Tibial nerve (tissue), 4 donors: ENCODE measurements at places on chromosomes 1 and 21. TPM values are rescaled to one million over a fixed set of nuclear protein-coding genes. Genes with fewer than 3 reads are reported as not detected.

IGSF21 gene
- total RNA-seq: 6.6 TPM

KCNT2 gene
- 9.9 TPM for total RNA-seq

MAGI3 gene
- total RNA-seq: 21.3 TPM

PLA2G5 gene
- 1.5 TPM for total RNA-seq

ORC1 gene
- total RNA-seq: 0.30 TPM

PLA2G4A gene
- total RNA-seq: 7.2 TPM

MTARC1 gene
- total RNA-seq: 81.8 TPM

WNT3A gene
- not detected for total RNA-seq

DNA sequence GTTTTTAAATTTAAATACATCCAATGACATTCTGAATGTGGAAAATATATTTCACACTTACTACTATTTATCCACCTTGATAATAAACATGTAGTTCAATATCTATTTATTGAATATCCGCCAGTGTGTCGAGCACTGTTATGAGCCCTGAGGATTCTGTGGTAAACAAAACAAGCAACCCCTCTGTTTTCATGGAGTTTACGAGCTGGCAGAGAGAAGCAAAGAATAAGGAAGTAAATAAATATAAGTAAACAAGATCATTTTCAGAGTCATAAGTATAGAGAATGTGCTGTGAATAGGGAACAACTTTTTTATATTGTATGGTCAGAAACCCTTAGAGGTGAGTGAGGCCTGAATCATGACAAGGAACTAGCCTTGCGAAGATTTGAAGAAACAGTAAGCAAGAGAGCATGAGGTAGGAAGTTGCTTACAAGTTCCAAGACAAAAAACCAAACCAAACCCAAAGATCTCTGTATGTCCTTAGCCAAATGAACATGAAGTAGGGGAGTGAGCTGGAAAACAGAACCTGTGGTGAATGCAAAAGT lies 6.4 kb upstream of the SERBP1 start:
- no peaks in the 10 kb centered on the region for H3K36me3 ChIP-seq
- H3K27ac ChIP-seq: no peak overlapping the region

DNA sequence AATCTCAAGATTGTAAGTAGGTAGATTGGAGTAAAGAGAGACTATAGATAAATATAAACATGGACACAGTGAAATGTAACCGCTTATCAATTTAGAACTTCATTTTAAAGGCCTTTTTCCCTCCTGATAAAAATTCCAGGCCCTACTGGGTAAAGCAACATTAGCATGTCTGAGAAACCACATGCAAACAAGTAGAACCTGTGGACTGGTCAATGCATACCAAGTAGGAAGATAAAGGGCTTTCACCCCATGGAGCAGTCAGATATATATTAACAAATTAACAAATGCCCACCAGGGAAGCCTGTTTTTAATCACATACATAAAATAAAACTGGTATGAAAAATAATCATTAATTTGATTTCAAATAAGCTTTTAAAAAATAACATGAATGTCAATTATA lies 8.1 kb downstream of the DPH5 start:
- no peaks in the 10 kb centered on the region for H3K4me1 ChIP-seq
- no peaks in the 10 kb centered on the region for H3K27me3 ChIP-seq
- H3K27ac ChIP-seq: no peak overlapping the region
- peaks cover 28% of the 10 kb centered on the region for H3K36me3 ChIP-seq
- no peak for DNase-seq

- H3K36me3 ChIP-seq: no peaks in the 10 kb centered on the region
- no peak overlapping the region for H3K27ac ChIP-seq
- no peak overlapping the region for H3K4me3 ChIP-seq
- H3K4me1 ChIP-seq: no peaks in the 10 kb centered on the region
- DNase-seq: no peak
- no peaks in the 10 kb centered on the region for H3K27me3 ChIP-seq
These were observed 234.5 kb upstream of the HOOK1 start for GRCh38 chr1:59580257-59580656.

DNA sequence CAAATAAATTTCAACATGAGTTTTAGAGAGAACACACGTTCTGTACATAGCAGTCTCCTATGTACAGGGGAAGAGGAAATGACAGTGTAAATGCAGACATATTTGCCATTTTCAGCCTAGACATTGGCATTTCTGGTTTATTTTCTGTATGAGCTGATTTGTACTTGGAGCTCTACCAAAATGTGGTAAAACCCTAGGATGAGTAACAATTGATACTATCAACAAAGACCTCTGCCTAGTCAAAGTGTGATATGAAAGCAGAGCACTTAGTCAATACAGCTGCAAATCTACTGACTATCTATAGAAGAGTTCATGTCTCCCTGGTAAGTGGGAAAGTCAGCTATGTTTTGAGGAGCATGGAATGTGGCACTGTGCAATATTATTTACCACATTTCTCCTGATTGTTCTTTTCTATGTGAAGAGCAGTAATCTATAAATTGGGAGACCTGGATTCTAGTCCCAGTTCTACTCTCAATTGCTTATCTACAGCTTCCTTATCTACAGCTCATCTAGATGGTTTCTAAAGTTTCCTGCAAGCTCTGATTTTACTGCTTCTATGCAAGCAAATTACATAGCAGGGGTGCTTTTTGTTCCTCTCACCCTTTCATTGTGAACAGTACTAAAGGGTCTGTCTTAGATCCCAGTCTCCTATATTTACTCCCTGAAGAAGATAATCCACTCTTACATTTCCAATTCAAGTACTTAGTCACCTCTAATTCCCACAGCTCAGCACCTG lies 334.2 kb downstream of the NTNG1 start:
- H3K27ac ChIP-seq: no peak overlapping the region
- no peaks in the 10 kb centered on the region for H3K4me1 ChIP-seq
- no peaks in the 10 kb centered on the region for H3K36me3 ChIP-seq
- no peak overlapping the region for H3K4me3 ChIP-seq

DNA sequence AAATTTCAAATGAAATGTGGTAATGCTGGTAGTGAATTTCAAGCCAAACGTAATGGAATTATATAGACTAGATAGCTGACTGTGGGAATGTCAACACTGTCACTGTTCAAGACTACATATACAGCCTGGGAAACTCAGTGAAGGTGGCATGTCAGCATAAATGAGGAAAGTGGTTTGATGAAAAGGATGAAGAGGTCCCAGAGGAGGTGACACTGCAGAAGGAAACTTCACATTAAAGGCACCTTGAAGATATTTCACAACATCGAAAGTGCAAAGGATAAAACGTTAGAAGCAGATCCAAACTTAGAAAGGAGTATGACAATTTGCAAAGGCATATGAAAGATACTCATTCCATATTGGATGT lies 25.7 kb downstream of the MAPKAPK2 start:
- H3K4me3 ChIP-seq: no peak overlapping the region
- H3K27me3 ChIP-seq: no peaks in the 10 kb centered on the region
- no peaks in the 10 kb centered on the region for H3K36me3 ChIP-seq
- DNase-seq: no peak

DNA sequence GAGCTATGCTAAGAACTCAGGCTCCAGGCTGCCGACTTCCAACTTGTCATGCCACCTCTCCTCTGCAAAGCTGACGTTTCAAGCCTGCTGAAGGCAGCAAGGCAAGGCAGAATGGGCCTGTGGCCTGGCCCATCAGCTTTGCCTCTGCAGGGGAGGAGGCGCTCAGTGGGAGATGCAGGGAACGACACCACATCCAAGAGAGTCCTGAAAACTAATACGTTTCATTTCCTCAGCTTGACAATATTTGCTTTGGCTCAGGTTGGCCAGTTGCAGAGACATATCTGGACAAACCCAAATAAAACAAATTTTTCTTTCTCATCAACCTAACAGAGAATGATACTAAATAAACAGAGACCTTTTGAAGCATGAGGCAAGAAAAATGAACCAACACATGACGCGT lies 35.3 kb downstream of the BEND5 start:
- H3K27me3 ChIP-seq: no peaks in the 10 kb centered on the region
- H3K4me1 ChIP-seq: no peaks in the 10 kb centered on the region
- peaks cover 46% of the 10 kb centered on the region for H3K36me3 ChIP-seq
- no peak overlapping the region for H3K4me3 ChIP-seq

GRCh38 chr1:164565357-164565756 lies 6.4 kb downstream of the PBX1 start:
- H3K27ac ChIP-seq: no peak overlapping the region
- peaks cover 9% of the 10 kb centered on the region for H3K4me1 ChIP-seq
- no peak overlapping the region for H3K4me3 ChIP-seq
- no peak for DNase-seq

DNA sequence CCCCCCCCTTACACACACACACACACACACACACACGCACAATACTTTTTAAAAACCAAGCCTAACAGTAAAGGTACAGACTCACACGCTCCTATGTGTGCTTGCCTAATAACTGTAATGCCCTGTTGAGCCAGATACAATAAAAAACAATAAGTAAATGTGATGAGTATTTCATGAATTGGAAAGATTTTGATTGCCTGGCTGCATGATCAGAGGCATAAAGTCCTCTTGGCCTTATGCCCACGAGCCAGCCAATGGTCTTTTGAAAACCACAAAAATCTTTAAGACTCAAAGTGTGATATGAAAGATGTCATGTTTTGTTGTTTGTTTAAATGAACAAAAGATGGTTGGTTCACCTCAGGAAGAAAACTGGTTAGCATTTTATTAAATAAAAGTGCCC lies 441.9 kb upstream of the ZRANB2 start:
- H3K27ac ChIP-seq: no peak overlapping the region
- no peaks in the 10 kb centered on the region for H3K27me3 ChIP-seq
- H3K4me3 ChIP-seq: no peak overlapping the region
- no peaks in the 10 kb centered on the region for H3K4me1 ChIP-seq
- DNase-seq: no peak
- H3K36me3 ChIP-seq: no peaks in the 10 kb centered on the region

- H3K27ac ChIP-seq: peak overlapping the region; percentile 55
- H3K4me3 ChIP-seq: peak overlapping the region; percentile 90
- H3K36me3 ChIP-seq: no peaks in the 10 kb centered on the region
- H3K27me3 ChIP-seq: no peaks in the 10 kb centered on the region
- peaks cover 17% of the 10 kb centered on the region for H3K4me1 ChIP-seq
These were observed 642 bp upstream of the CREG1 start for GRCh38 chr1:167554028-167554779.

DNA sequence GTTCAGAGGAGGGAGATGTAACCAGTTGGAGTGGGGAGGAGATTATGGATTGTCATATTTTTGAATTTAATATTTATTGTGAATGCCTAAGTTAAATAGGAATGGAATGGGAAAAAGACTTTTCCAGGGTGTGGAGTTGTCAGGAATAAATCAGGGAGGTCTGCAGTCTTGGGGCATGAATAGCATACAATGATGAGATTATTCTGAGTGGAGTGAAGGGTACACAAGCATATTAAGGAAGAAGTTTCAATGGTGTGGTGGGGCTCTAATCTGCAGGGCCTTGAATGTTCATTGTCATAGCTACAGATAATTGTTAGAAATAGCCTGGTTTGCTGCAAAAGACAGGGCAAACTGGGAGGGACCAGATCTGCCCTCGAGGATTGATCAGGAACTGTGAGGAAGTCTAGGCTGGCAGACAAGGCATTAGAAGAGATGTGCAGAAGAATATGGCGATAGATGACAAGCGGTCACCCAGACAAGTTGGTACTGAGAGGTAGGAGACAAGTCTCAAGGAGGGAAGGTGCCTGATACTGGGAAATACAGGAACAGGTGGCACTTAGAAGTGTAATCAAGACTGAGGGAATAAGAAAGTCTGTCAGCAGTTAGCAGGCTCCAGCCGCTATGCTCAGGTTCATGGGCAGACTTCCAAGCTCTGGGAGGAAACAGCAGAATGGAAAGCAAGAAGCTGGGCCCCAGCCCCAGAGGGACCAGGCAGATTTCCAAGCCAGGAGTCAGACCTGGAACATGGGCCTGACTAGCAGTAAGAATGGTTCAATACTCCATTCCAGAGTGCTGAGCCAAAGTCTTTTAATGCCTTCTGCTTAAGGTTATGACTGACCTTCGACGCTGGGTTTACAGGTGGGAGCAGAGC lies 20.9 kb upstream of the RGL1 start:
- no peaks in the 10 kb centered on the region for H3K4me1 ChIP-seq
- no peaks in the 10 kb centered on the region for H3K36me3 ChIP-seq
- H3K27ac ChIP-seq: no peak overlapping the region
- no peaks in the 10 kb centered on the region for H3K27me3 ChIP-seq
- no peak overlapping the region for H3K4me3 ChIP-seq

GRCh38 chr1:246179401-246179800 lies 327.7 kb downstream of the SMYD3 start:
- H3K36me3 ChIP-seq: no peaks in the 10 kb centered on the region
- H3K27me3 ChIP-seq: no peaks in the 10 kb centered on the region
- H3K27ac ChIP-seq: no peak overlapping the region
- no peak overlapping the region for H3K4me3 ChIP-seq
- no peaks in the 10 kb centered on the region for H3K4me1 ChIP-seq

- no peak overlapping the region for H3K4me3 ChIP-seq
- H3K27me3 ChIP-seq: no peaks in the 10 kb centered on the region
- no peak for DNase-seq
- H3K4me1 ChIP-seq: no peaks in the 10 kb centered on the region
- H3K36me3 ChIP-seq: no peaks in the 10 kb centered on the region
These were observed 94.7 kb downstream of the CCDC185 start for GRCh38 chr1:223487887-223488259.

DNA sequence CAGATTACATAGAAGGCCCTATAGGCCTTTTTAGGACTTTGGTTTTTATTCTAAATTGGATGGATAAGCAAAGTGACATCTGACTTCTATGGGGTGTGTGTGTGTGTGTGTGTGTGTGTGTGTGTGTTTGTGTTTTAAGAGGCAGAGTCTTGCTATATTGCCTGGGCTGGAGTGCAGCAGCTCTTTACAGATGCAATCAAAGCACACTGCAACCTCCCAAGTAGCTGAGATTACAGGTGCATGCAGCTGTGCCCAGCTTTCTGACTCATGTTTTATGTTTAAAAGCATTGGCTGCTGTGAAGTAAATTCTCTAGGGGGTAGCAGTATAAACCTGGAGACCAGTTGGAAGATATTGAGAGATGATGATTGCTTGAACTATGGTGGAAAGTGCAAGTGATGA lies 12.4 kb upstream of the EVI5 start:
- no peaks in the 10 kb centered on the region for H3K27me3 ChIP-seq
- no peaks in the 10 kb centered on the region for H3K4me1 ChIP-seq
- H3K36me3 ChIP-seq: no peaks in the 10 kb centered on the region
- H3K27ac ChIP-seq: peak overlapping the region; percentile 28
- H3K4me3 ChIP-seq: no peak overlapping the region
- no peak for DNase-seq

- H3K27ac ChIP-seq: no peak overlapping the region
- peaks cover 4% of the 10 kb centered on the region for H3K4me1 ChIP-seq
These were observed 132.7 kb upstream of the USP24 start for GRCh38 chr1:55347866-55348265.

DNA sequence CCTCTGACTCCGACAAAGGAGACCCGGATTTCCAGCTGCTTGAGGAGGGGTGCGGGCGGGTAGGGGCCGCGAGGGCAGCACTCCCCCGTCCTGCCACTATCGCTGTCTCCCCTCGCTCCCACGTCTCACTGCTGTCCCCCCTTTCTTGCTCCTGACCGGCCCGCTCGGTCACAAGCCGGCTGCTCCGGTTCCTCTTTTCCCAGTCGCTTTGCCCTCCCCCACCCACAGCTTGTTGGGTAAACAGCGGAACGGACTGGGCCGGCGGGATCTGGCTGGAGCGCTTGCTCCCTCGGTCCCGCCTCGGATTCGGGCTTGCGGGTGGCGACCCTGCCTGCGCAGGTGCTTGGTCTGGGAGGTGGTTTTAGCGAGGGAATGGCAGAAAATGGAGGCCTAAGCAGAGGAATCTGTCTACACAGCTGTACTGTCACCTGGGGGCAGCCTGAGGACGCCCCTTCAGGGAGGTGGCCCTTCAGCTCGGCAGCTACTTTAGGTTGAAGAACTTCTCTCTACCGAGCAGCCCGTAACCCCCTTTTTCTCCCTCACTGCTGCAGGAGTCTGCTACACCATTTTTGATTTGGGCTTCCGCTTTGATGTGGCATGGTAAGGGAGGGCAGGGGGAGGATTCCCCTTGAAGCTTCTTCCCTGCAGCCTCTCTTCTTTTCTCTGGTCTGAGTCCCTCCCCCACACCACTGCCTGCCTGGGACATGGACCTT lies 645 bp downstream of the ATP6V0B start:
- no peaks in the 10 kb centered on the region for H3K27me3 ChIP-seq
- H3K27ac ChIP-seq: peak overlapping the region; percentile 95
- no peaks in the 10 kb centered on the region for H3K36me3 ChIP-seq
